ENCODE measurements at places on chromosomes 4 and X.

- DNase-seq = no peak
Observed at GRCh38 chr4:169756971-169757574, 671 bp downstream of the HPF1 start.

GRCh38 chr4:15438939-15439524 is 11.2 kb downstream of the C1QTNF7 start:
- no peak for DNase-seq

DNA sequence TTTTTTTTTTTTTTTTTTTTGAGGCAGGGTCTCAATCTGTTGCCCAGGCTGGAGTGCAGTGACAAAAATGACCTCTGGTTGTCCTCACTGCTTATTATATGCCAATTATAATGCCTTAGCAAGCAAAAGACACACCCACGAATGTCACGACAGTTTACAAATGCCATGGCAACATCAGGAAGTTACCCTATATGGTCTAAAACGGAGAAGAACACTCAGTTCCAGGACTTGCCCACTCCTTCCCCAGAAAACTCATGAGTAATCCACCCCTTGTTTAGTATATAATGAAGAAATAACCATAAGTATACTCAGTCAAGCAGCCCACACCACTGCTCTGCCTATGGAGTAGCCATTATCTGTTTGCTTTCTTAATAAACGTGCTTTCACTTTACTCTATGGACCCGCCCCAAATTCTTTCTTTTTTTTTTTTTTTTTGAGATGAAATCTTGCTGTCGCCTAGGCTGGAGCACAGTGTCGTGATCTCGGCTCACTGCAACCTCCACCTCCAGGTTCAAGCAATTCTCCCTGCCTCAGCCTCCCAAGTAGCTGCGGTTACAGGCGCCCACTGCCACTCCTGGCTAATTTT is 106.2 kb downstream of the SMIM20 start:
- no peak for DNase-seq

DNA sequence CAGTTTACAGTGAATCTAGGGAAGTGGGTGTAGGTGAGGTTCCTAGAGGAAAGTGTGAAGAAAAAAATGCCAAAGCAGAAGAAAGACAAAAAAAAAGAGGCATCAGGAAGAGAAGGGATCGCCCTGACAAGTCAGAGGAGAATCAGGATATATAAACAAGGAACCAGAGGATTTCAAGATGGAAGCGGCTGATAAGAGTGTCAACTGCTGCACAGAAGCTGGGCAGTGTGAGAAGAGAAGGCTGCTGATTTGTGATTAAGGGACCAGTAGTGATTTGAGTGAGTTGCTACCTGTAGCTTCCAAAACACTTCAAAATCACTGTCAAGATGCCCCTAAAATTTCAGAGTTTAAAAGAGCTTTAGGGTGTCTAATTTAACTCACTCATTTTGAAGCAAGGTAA is 258.2 kb downstream of the PPP3CA start:
- DNase-seq = no peak

DNA sequence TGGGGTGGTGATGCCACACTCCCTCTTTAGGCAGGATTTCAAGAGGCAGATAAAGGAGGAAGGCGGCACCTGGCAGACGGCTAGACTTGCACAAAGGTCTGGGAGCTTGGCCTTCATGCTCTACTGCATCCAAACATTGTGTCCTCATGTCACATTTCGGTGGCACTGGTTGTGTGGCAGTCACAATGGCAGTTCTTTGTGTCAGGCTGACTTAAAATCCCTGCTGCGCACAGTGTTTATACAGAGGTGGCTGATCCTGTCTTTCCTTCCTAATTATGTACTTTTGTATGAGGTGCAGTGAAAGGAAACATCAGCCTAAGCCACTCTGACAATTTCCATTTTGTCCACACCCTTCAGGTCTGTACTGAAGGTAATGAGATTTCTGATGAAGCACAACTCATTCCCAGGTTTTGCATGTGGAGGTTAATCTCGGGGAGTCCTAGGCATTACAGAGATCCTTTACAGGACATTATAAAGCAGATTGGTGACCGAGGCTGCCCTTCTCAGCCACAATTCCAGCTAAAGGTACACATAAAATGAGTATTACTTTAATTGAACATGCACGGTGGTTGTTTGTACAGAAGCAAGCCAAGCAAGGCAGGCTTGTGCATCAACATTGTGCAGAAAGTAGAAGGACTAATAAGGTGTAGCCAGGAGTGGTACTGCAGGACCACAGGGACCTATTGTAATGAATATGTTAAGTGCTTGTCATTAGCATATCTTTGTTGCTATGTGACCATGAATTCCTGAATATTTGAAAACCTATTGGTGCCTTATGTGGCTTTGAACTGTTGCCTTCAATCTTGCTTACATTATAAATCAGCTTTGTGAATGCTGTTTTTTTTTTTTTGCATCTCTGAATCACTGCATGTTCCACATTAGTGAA is 147.6 kb downstream of the STK32B start:
- DNase-seq = no peak

- no peak for DNase-seq
Observed at GRCh38 chrX:38634665-38635064, 73.3 kb downstream of the TSPAN7 start.

DNA sequence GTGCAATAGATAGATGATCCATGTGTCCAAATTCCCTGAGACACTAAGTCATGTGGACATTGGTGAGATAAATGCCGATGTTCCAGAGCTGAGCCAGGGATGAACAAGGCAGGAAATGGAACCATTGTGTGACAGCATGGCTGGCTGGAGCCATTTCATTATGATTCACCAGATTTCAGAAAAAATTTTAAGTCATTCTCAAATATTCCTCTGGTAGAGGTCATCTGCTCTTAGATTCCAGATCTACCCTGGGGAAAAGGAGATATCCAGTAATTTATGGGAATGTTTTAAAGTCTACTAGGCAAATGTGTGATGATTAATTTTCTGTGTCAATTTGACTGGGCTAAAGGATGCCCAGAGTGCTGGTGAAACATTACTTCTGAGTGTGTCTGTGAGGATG is 287.3 kb downstream of the STK32B start:
- no peak for DNase-seq

GRCh38 chrX:153970357-153971123 is 1.1 kb downstream of the HCFC1 start:
- no peak for DNase-seq

DNA sequence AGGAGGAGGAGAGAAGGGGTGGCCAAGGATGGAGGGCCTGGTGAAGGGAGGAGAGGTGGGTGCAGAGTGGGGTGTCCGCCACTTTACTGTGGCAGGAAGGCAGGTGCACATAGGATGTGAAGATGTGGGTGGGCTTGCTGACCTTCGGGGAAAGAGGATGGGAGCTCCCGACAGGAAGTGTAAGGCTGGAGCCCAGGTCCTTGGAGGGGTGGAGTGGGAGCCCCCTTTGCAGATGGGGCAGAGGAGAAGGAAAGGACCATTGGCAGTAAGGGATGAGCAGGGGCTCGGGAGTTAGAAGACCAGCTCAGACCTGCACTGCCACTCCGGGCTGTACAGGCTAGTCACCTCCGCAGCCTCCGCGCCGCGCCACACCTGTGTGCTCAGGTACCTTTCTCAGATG is 89.5 kb downstream of the EVC start:
- no peak for DNase-seq

DNA sequence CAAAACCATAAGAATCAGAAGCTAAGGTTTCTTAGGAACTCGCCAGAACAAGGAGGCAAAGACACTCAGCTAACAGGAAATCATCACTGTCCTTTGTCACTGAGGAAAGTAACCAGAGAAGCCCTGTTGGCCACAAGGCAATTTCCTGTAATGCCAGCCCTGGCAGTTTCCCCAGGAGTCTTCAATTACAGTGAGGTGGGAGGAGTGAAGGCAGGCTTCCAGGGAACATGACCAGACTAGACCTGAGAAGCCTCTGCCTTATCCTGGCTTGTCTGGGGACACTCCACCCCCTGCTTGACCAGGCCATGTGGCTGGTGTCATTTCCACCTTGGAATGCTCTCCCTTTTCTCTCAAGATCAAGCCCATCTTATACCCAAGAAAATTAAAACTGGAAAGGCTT is 125.3 kb downstream of the COL4A6 start:
- no peak for DNase-seq

GRCh38 chr4:121041307-121042090 is 30.8 kb downstream of the NDNF start:
- no peak for DNase-seq

DNA sequence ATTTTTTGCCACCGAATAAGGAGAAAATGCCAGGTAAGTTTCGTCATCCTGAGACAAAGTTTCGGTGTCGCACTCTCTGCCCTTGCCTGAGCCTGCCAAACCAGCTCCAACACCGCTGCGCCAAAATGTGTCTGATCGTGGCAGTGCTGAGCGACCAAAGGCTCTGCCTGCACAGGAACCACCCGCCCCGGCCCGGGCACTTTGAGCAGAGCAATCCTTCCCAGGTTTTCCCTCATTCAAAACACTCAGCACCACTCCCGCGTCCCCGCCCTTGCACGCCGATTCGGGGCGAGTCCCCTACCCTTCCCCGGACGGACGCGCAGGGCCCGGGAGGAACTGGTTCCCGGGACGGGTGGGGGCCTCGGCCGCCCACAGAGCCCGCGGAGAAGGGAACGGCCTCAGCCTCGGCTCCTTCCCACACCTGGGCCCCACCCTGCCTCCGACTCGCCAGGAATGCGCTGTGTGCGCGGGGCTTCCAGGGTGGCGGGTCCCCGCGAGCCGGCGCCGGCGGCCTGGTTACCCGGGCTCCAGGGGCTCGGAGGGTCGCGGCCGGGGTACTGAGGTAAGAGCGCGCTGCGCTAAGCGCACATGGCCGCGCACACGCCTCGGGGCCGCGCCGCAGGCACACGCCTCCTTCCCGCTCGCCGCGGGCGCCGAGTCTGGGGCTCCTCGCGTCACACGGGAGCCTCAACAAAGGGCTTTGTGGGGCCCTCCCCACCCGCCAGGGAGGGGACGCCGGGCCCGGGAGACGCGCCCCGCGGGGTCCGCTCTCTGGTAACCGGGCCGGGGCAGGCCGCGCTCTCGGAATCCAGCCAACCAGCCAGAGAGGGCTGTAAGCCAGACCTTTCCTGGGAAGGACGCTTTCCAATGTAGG is at the start of gene C4orf36:
Gene C4orf36, minus strand, starts transcription at position 661 of the 874 bp plus-strand sequence. CDS start 902 bp downstream, outside the sequence.
- peak; percentile 50 for DNase-seq

DNA sequence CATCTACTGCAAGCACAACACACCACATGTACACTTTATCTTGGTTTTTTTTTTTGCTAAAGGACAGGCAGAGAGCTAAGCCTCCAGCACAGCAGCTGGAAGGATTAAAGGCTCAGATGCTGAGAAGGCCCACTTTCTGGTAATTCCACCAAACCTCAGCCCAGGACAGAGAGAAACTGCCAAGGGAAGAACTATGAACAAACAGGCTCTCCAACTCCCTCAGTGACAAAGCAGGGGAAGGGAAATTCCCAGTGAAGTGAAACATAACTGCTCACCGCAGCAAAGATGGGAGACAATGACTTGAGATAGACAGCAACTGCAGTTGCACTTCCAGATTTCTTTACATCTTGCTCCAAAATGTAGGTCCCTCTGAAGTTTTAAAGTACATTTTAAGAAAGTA is 4.8 kb downstream of the PROM1 start:
- no peak for DNase-seq

DNA sequence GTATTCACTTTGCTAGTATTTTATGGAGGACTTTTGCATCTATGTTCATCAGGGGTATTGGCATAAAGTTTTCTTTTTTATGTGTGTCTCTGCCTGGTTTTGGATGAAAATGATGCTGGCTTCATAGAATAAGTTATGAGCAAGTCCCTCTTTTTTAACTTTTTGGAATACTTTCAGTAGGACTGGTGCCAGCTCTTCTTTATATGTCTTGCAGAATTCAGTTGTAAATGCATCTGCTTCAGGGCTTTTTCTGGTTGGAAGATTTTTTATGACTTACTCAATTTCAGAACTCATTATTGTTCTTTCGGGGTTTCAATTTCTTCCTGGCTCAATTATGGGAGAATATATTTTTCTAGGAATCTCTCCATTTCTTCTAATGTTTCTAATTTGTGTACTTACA is 9.1 kb upstream of the CSN2 start:
- DNase-seq = no peak

- no peak for DNase-seq
Observed at GRCh38 chr4:98996056-98996764, 689 bp downstream of the METAP1 start.

DNA sequence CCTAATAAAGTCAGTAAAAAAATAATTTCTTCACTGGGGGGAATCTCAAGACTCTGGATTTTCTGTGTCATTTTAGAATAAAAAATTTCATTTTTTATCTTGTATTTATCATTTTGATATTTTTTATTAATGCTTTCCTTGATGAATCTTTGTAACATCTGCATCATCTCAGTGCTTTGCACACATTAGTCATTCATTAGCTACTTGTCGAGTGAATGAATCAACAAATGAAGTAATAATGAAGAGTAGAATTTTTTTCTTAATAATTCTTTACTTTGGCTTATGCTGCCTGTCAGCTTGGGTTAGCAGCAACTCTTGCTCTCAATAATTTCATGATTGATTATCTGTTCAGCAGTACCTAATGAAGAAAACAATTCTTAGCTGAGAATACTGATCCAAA is 530.8 kb downstream of the GRXCR1 start:
- DNase-seq = no peak

DNA sequence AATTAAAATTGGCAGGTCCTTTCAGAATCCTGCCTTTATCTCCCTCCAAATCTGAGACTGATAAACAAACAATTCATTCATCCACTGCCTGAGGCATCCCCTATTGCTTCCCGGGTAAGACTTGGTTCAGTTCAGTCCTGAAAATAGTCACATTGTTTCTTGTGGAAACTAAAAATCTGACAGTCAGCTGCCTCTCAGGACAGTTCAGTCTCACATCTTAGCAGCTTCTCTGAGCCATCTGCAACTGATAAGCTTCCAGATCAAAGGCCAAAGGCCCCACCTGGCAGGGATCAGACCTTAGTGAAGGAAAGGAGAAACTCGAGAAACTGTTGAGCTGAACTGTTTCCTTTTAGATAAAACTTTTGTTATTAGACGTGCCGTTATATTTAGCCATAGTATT is 264.5 kb downstream of the IL15 start:
- DNase-seq = no peak

- peak; percentile 7 for DNase-seq
Observed at GRCh38 chr4:83569987-83570386, 34.1 kb downstream of the GPAT3 start.

GRCh38 chr4:153485359-153485758 is 19.2 kb downstream of the TMEM131L start:
- DNase-seq = no peak

- DNase-seq = peak; percentile 34
Observed at GRCh38 chr4:169024762-169025161, 14.7 kb upstream of the CBR4 start.

- DNase-seq = no peak
Observed at GRCh38 chr4:173360587-173361221, 10.1 kb upstream of the SAP30 start.
